K562 (cell line): ENCODE measurements at places on chromosomes 11 and 22.

DNA sequence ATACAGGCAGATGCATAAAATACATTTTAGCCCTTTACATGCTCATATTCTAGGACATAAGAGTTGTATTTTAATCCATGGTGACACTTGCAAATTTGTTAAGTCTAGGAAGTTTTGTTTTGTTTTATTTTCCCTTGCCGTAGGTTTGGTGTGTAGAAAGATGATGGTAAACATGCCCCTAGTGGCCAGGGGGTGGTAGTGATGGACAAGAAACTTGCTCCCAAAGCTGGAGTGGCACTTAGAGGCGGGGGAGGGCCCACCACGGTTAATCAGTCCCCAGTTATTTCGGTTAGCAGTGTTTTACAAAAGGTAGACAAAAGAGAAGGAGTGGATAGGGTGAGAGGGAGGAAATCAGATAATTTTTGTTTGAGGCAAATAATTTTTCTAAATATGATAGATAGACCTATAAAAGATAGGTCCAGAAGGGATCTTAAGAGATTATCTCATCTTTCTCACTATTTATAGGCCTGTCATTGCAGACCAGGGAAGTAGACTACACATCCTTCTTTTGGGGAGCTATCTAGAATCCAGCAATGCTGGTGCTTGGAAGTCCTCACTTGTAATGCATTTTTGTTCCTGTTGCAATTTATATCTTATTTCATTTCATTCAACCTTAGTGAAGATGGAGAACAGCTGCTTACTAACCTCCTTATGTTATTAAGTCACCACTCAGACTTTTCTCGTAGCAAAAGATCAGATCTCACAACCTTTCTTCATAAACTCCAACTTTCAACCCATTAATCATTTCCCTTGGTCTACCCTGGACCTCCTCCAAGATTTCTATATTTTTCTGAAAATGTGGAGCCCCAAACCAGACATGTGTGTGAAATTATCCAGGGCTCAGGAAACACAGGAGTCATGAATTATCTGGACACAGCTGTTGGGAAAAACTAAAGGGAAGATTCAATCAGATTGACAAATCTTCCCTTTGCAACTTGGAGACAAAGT lies 5.9 kb upstream of the BDNF start:
- DNase-seq: peak; percentile 56

DNA sequence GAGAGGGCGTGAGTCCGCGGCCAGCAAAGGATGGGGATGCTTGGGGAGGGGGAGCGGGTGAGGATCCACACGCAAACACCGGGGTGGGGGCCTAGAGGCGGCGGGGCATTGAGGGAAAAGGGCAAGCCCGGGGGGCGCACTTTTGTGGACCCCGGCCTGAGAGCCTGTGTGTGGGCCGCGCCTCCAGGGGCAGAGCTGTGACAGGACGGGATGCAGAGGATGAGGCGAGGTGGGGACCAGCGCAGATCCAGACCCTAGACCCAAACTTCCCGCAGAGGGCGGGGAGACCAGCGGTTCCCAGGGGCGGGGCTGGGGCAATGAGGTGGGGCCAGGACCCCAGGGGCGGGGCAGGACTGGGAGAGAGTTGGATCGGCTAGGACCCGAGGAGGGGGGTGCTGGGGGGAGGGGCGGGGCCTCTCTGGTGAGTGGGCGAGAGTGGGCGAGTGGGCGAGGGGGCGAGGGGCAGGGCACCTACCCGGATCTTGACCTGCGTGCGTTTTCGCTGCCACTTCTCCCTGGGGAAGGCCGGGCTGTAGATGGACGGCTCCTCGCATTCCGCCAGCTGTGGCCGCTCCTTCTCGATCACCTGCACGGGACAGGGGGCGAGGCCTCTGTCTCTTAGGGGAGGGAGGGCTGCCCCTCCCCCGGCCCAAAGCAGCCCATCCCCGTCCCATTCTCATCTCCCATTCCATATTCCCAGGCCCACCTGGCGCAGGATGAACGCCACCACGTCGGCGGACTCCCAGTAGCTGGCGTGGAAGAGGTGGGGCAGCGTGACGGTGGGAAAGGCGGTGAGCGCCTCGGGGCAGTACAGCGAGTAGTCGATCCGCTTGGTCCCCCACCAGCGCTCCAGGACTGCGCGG lies 10.6 kb downstream of the PITPNM1 start:
- peak; percentile 42 for DNase-seq

- peak; percentile 87 for DNase-seq
Observed at GRCh38 chr11:72642043-72642883, 32.0 kb downstream of the PDE2A start.

- no peak for DNase-seq
Observed at GRCh38 chr22:50179937-50180726, 5.6 kb upstream of the TRABD start.

DNA sequence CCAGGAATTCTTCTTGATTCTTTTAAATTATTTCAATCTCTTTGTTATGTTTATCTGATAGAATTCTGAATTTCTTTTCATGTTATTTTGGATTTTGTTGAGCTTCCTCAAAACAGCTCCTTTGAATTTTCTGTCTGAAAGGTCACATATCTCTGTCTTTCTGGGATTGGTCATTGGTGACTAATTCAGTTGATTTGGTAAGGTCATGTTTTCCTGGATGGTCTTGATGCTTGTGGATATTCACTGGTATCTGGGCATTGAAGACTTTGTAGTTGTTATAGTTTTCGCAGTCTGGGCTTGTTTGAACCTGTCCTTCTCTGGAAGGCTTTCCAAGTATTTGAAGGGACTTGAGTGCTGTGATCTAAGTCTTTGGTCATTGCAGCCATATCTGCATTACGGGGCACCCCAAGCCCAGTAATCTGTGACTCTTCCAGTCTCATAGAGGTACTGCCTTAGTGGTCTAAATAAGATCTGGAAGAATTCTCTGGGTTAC lies 18.9 kb upstream of the INSC start:
- no peak for DNase-seq

- no peak for DNase-seq
Observed at GRCh38 chr11:116257883-116258282, 514.9 kb downstream of the BUD13 start.

GRCh38 chr22:41834005-41834944 lies 1.4 kb downstream of the SREBF2 start:
- DNase-seq: no peak

DNA sequence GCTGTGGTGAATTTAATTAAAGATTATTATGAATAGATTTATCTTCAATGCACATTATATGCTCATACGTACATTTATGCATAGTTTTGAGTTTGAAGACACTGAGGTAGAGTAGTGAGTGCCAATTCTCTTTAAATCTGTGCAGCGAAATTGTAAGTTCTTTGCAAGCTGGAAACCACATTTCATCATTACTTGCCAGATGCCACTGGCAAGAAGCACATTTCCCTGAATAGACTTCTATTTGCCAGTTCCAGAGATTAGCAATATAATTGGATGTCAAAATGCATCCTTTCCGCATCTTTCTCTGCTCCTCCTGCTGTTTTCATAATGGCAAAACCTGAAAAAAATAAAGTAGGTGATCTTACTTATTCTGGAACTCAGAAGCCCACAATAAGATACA lies 448.0 kb downstream of the LUZP2 start:
- DNase-seq: no peak
